ENCODE measurements at places on chromosomes 16 and 17.

- peak; percentile 34 for DNase-seq
Observed at GRCh38 chr17:51258756-51259563, 889 bp downstream of the MBTD1 start.

- peak; percentile 37 for DNase-seq
Observed at GRCh38 chr17:37813751-37814150, 68.9 kb upstream of the HNF1B start.

- peak; percentile 67 for DNase-seq
Observed at GRCh38 chr16:324451-325334, 27.8 kb downstream of the AXIN1 start.

- peak; percentile 29 for DNase-seq
Observed at GRCh38 chr17:68512960-68513474, 787 bp downstream of the PRKAR1A start.

DNA sequence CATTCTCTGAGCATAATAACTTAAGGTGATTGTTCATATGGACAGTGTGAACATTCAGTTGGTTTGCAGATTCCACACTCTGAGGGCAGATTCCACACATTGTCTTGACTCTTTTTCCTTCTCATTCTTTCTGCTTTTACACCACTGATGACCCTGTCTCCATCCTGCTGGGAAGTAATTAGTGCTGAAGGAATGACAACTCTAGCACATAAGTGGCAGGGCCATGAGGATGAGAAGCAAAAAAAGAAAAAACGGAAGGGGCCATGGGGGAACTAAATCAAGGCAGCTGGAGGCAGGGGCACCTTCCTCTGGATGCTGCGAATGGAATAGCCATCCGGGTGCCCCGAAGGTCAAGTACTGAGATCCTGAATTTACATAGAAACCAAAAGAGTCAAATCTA, 944.0 kb downstream of the KCNJ2 start:
- no peak for DNase-seq

DNA sequence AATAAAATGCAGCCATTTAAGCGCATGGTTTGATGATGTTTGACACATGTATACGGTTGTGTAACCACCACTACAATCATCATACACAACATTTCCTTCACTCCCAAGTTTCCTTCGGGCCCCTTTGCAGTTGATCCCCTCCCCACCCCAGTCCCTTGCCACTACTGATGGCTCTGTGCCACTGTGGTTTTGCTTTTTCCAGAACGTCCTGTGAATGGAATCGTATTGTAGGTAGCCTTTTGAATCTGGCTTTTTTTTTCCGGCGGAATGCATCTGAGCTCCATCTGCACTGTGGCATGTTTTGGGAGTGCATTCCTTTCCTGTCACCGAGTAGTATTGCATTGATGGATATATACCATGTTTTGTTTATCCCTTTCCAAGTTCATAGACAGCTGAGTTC, 15.1 kb upstream of the MAP2K3 start:
- DNase-seq, result no peak

DNA sequence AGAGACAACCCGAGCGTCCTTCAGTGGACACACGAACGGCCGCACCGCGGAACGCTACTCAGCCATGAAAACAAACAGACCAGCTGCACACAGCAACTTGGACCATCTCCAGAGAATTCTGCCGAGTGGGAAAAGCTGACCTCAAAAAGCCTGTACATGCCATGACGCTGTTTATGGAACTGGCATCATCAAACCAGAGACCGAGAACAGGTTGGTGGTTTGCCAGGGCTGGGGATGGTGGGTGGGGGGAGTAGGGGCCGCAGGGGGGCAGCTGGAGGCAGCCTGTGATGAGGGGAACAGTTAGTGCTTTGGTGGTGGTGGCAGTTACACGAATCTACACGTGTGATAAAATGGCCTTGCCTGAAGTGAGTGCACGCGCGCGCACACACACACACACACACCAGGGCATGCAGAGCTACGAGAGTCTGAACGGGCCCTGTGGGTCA, 169.8 kb downstream of the LAT start:
- no peak for DNase-seq

GRCh38 chr17:1108765-1109605, 70.8 kb downstream of the ABR start:
- peak; percentile 62 for DNase-seq

All from iPS-NIHi11 (cell line).